ENCODE measurements at places on chromosomes 5 and 9.

- DNase-seq = no peak
These were observed 809 bp downstream of the TNIP1 start for GRCh38 chr5:151079838-151080612.

DNA sequence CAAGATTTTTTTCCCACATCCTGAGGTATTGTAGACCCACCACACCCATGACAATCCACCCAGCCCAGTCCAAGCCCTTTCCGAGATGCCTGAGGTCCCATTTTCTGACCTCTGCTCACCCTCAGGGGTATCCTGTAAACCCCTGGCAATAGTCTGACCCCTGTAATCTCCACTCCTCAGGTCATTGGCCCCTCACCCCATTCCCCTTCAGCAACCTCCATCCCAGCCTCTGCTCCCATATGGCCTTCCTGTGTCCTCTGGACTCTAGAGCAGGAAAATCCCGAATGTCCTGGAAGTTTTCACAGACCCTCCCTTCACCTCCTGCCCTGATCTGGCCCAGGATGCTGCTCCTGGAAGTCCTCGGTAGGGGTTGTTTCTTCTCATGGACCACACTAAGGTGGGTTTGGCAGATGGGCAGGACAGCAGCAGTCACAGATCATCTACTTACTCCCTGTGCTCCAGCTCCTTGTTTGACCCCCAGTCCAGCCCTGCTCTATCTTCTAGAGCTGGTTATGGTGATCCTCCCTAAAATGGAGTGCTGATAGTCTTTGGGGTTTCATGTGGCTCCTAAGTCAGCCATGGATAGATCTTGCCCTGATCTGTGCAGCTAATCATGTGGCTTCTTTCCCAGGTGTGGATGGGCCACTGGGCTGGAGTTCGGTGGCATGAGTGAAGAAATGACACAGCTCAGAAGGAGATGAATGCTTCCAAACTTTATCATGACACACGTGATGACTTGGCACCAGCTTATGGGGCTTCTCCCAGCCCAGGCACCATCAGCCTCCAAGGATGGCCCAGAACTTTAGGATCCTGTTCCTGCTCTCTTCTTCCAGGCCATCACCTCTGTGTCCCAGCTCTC, 12.0 kb upstream of the ACSL6 start:
- DNase-seq = no peak

GRCh38 chr5:176547802-176548201, 1.3 kb upstream of the CDHR2 start:
- DNase-seq = no peak

GRCh38 chr9:131284856-131285255, 4.7 kb upstream of the PLPP7 start:
- DNase-seq = no peak

DNA sequence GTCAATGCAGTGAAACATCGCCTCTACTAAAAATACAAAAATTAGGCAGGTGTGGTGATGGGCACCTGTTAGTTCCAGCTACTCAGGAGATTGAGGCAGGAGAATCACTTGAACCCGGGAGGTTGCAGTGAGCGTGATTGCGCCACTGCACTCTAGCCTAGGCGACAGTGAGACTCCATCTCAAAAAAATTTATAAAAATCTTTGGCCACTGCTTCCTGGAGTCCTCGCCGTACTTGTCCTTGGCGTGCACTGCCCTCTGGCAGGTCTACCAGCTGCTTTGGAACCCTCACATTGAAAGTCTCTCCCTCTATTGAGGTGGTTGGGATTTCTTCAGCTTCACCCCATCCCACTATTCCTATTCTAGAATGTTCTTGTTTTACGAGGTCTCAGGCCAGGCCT, 25.0 kb downstream of the DYNC2I2 start:
- no peak for DNase-seq

DNA sequence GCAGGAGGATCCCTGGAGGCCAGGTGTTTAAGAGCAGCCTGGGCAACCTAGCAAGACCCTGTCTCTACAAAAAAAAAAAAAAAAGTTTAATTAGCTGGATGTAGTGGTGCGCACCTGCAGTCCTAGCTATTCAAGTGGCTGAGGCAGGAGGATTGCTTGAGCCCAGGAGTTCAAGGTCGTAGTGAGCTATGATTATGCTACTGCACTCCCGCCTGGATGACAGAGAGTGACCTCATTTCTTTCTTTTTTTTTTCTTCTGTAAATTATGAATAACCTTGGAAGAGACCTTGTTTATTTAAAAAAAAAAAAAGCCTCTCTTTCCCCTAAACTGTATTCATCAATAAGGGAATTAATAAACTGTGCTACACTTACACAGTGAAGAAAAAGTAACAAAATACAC, 43.6 kb upstream of the SLC30A5 start:
- DNase-seq = no peak

- DNase-seq = no peak
These were observed 116.0 kb upstream of the LMX1B start for GRCh38 chr9:126497660-126498275.

- no peak for DNase-seq
These were observed 151.8 kb upstream of the RAD23B start for GRCh38 chr9:107131108-107131799.

- DNase-seq = peak; percentile 25
These were observed 218.7 kb downstream of the TRPM3 start for GRCh38 chr9:70902692-70903131.

DNA sequence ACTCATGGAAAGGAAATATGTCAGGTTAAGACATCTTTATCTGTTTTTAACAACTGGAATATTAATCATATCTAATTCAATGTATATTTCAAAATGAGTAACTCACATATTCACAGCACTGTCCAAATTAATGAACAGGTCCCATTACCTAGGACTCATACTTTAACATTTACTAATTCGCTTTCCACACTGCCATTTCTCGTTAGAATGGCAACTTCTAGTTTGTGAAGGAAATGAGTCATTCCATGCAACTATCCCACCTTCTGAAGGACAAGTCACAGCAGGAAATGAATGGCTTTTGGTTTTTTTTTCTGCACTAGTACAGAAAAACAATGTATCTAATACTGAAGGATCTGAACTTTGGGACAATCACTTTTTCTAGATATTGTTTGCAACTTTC, 24.6 kb upstream of the IFNK start:
- no peak for DNase-seq

DNA sequence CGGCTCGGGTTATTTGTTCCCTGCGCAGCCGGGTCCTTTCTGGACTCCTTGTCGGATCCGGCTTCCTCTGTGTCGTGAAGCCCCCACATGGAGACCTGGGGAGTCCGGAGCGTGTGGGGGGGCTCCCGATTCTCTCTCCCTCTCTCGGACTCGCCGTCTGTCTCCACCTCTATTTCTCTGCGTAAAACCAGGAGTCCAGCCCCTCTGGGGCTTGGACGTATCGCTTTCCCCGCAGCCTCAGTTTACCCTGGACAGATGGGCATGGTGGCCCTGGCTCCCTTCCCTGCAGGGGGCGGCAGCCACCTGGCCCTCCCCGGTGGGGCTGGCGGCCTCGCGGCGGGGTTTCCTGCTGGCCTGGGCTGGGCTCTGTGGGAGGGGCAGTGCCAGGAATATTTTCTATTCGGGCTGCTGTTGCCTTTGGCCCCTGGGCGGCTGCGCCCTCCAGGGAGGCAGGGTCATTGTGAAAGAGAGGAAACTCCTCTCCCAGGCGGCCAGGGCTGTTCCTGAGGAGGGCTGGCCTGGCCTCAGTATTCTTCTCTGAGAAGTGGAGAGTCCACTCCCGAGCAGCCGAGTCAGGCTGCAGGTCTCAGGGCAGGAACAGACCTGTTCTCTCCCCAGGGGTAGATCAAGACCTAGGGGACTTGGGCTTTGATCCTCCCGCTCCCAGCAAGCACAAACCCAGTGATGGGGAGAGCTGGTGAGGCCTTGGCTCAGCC, 665 bp downstream of the ASS1 start:
- DNase-seq = peak; percentile 65

GRCh38 chr5:25009063-25009462, 364.3 kb upstream of the CDH10 start:
- no peak for DNase-seq

DNA sequence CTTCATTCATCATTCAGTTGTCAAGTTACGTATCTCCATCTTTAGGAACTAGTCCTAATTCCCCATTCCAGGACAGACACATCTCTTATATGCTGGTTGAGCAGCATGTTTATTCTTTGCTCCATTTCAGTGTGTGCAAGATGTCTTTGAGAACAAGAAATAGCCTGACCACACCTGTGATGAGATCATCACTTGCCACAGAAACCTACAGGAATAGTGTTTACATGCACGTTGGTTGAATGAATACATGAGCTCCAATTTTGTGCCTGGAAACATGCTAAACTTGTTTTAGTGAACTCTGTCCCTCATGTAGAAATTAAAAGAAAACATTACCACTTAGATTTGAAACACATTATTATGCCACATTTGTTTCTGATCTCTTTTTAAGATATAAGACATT, 489.1 kb downstream of the CDH18 start:
- no peak for DNase-seq

GRCh38 chr5:146632620-146633322, 116.8 kb upstream of the GPR151 start:
- no peak for DNase-seq
